ENCODE measurements at places on chromosomes 7 and 10. TPM values are rescaled to one million over a fixed set of nuclear protein-coding genes. Genes with fewer than 3 reads are reported as not detected.

AKR1B15 gene
- total RNA-seq: 2.6 TPM

- peak; percentile 82 for DNase-seq
These were observed 67.5 kb downstream of the CUX1 start for GRCh38 chr7:101884671-101885596.

DNA sequence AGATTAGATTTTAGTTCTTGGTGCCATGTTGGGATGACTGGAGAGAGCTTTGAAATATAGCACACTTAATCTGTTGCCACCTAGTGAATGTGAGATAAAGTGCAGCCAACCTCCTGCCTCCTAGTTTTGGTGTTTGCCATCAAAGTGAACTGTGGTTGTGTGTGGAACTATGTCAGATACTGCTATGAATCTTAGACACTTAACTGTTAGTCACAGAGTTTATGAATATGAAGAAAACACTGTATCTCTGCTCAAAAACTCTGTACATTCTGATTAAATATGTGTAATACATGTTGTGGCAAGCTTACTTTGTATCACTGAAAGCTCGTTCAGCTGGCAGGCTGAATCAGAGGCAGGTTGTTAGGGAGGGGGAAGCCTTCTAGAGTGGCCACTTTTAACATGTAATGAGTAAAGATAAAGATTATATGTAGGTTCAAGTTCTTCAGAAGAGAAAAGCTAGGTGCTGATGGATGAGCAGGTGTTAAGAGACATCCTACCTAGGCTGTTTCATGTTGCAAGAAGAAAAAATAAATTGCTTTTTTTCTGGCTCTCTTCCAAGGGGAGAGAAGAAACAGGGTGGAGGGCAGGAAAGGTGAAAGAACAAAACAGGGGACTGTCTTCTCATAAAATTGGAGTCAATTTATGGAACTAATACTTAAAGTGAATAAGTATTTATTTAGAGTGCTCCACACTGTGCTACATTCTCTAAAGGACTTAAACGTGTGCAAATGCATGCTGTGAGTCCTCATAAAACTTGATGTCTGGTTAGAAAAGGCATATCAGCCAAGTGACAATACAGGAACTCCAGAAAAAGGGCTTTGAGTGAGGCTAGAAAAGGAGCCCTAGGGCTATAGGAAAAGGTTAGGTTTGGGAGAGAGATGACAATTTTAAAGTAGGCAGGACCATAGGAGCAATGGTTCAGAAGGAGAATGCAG, 14.1 kb upstream of the LAMB1 start:
- peak; percentile 64 for DNase-seq

DNA sequence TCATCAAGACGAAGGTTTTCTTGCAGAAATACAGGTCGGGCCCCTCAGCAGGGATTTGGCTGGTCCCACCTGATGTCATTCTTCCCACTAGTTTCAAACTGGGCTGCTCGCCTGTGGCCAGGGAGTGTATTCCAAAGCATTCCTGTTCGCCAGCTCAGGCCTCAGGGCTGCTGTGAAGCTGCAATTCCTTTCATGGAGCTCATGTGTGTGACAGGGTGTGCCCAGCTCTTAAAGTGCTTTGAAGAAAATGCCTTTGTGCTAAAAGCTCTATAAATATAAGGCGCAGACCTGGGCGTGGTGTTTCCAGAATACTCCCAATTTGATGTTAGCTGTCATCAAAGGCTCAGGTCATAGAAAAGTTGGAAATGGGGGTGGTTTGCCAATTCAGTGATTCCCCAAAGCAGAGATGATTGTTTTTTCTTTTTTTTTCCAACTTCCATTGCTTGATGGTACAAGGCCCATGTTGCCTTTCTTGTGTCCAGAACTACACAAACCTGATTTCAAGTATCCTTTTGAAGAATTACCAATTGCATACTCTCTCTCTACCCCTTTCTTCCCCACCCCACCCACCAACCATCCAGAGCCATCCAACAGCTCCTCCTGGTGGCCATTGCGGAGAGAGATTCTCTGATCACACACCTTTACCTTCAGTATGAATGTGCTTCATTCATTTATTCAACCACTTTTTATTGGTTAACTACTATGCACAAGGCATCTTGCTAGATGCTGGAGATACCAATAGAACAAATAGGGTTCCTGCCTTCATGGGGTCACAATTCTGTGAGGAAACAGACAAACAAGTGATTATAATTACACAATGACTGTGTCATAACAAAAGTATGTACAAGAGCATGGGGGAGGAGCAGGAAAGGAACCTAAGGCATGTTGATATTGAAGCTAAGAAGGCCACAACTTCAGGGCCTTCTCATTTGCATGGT, 297.3 kb upstream of the LYZL1 start:
- peak; percentile 86 for DNase-seq

CHAT gene
- total RNA-seq: not detected

IQUB gene
- 0.39 TPM for total RNA-seq

TEX47 gene
- total RNA-seq: not detected

PIP gene
- not detected for total RNA-seq

CRYGN gene
- total RNA-seq: not detected

GRCh38 chr10:125222515-125223308, 62.3 kb upstream of the CTBP2 start:
- DNase-seq: no peak
